Activated T-helper 17 cell treated with anti-CD3 and anti-CD28 coated beads, Interleukin-2, amount 50 U/mL, for 72 hours (primary cell): ENCODE measurements at places on chromosomes 5 and 9. TPM values are rescaled to one million over a fixed set of nuclear protein-coding genes. Genes with fewer than 3 reads are reported as not detected.
A peak's percentile ranks its signal among the peaks of the same experiment; 100 is the strongest.

Gene TMEM171
- not detected for total RNA-seq

Gene LHX3
- 0.16 TPM for total RNA-seq

Gene UGT3A2
- not detected for total RNA-seq

Gene CNOT6
- total RNA-seq: 23.9 TPM

Gene CSF1R
- total RNA-seq: 0.87 TPM

Gene ZNF300
- 1.5 TPM for total RNA-seq

Gene SEMA6A
- not detected for total RNA-seq

Gene ST6GALNAC4
- total RNA-seq: 19.6 TPM

Gene FAF2
- 41.3 TPM for total RNA-seq

Gene HNRNPAB
- 390 TPM for total RNA-seq

DNA sequence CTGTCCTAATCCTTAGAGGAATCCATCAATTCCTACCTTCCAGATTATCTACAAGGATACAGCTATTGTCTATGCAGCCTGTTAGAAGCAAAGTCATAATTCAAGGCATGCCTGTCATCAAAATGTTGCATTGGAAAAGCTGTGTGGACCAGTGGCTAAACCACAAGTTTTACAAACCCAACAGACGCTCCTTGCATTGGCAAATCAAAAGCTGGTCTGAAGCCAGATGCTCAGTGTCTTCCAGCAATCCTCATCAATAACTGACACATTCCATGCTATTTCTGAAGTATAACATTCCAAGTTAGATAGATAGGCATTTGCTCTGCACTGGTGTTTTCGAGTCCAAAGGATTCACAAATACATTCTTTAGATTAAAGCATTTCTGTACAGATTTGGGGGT lies 213.6 kb downstream of the EBF1 start:
- no peak for ATAC-seq

DNA sequence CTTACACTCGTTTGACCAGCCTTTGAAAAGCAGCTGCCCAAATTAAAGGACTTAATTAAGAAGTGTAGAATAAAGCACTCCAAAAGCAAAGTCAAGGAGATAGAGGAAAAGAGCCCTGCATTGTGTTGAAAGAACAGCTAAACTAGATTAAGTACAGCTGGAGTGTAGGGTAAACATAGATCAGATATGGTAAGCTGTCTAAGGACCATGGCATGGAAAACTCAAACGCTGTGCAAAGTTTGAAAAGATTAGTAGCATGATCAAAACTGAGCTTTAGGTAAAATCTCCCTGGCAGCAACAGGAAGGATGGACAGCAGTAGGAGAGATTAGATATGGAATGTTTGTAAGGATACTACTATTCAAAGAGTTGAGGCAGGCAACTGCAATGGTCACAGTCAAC lies 55.4 kb downstream of the BNC2 start:
- ATAC-seq: no peak

GRCh38 chr9:27530915-27531755 lies 1.5 kb upstream of the MOB3B start:
- no peak for ATAC-seq

- no peak for ATAC-seq
Measured at GRCh38 chr5:121533814-121534213, 317.9 kb upstream of the FTMT start.

DNA sequence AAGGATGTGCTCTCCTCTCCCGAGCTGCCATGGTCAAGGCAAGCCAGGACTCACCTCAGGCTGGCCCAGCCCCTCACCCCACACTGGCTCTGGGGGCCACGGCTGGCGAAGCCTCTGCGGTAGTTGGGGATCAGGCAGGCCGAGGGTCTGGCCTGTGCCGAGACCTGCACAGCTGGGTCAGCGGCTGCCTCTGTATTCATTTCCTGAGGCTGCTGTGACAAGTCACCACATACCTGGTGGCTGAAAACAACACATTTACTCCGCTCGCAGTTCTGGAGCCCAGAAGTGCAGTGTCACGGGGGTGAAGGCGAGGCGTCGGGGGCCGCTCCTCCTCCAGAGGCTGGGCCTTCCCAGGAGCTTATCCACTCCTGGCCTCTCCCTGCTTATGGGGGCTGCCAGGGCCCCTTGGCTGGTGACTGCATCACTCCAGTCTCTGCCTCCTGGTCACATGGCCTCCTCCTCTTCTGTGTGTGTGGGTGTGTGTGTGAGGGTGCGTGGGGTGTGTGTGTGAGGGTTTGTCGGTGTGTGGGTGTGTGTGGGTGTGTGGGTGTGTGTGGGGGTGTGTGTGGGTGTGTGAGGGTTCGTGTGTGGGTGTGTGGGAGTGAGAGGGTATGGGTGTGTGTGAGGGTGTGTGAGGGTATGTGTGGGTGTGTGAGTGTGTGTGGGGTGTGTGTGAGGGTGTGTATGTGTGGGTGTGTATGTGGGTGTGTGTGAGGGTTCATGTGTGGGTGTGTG lies 3.2 kb upstream of the SCGB3A1 start:
- ATAC-seq: no peak

DNA sequence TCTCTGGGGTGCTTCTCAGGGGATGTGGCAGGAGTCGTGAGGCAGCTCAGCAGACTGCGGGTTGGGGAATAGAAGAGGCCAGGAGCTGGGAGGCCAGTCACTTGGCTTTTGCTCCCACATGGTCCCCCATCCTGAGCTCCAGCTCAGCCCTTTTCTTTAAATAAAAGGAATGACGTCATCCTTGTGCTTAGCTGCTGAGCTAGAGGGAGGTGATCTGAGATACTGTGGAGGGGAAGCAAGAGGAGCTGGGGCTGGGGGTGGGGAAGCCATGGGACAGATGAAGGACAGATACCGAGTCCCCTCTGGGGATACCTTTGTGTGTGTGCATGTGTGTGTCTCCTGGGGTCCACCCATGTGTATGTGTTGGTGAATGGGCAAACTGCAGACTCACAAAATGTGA lies 89.0 kb upstream of the ARAP3 start:
- no peak for ATAC-seq

DNA sequence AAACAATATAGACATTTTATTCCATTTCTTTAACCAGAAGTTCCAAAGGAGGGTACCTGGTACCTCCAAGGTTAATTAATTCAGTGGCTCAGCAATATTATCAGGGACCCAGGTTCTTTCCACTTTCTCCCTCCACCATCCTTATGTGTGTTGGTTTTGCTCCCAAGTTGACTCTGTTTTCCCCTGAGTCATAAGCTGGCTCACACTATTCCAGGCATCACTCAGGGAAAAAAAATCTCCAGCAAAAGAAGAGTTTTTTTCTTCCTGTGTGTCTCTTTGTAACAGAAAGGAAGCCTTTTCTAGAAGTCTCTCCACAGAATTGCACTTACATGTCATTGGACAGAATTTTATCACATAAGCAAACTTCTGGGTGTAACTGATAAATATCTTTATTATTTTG lies 31.2 kb upstream of the GALNT10 start:
- ATAC-seq: no peak

DNA sequence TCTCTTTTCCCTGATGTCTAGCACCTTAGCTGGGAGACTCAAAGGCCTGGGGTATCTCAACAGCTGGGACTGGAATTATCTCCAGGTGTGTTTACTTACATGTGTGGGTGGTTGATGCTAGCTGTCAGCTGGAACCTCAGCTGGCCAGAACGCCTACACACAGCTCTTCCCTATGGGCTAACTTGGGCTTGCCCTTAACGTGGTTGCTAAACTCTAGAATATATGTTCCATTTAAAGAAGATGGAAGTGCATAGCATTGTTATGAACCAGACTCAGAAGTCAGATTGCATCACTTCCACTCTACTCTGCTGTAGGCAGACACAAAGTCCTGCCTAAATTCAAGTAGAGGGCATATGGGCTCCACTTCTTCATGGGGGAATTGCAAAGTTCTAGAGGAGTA lies 29.3 kb downstream of the SGCD start:
- no peak for ATAC-seq

- ATAC-seq: no peak
Measured at GRCh38 chr9:85594316-85594715, 147.4 kb downstream of the AGTPBP1 start.

GRCh38 chr5:119063579-119064379 lies 7.1 kb upstream of the DMXL1 start:
- peak; percentile 95 for ATAC-seq

DNA sequence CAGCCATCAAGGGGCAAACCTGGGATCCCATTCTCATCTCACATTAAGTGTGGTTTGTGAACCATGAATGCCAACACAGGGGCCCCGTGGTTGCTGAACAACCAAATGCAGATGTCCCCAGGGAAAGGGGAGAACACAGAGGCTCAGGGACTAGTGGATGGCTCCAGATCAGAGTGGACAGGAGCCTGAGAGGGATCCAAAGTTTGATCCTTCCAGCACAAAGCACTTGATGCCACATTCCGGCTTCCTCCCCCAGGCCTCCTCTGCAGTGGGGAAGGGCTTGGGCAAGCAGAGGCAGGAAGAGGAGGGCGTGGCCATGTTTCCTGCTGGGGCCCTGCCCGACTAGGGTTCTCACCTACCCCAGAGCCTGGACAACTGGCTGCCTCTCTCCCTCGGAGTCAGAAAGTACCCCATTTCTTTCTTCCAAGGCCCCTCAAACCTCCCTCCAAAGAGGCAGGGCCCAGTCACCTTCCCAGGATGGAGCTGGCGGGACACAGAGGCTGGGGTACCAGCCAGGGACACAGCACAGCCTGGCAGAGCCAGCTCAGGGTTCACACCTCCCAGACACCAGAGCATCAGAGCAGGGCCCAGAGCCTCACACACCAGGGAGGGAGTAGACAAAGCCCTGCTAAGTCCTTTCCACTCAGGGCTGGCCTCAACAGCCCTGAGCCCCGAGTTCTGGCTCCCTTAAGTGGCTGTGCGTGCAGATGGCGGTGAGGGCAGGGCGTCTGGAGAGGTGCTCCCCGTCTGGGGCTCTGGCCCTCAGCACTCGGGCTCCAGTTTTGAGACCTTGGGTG lies 4.3 kb upstream of the RNF44 start:
- peak; percentile 12 for ATAC-seq

GRCh38 chr9:138020120-138020794 lies 142.7 kb downstream of the CACNA1B start:
- no peak for ATAC-seq

DNA sequence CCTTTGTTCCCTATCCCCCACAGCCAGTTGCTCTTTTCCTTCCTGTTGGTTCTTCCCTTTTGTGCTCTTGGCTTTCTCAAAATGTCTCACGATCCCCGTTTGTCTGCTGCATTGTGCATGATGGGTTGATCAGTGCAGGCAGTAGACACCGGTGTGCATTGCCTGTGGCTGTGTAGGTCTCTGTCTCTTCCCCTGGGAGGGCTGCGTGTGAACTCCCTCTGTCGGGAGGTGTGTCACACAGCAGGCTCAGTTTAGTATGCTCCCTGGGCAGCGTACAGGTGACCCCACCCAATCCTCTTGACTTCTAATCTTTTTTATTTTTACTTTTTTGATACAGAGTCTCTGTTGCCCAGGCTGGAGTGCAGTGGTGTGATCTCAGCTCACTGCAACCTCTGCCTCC lies 265.3 kb downstream of the FSTL4 start:
- no peak for ATAC-seq

DNA sequence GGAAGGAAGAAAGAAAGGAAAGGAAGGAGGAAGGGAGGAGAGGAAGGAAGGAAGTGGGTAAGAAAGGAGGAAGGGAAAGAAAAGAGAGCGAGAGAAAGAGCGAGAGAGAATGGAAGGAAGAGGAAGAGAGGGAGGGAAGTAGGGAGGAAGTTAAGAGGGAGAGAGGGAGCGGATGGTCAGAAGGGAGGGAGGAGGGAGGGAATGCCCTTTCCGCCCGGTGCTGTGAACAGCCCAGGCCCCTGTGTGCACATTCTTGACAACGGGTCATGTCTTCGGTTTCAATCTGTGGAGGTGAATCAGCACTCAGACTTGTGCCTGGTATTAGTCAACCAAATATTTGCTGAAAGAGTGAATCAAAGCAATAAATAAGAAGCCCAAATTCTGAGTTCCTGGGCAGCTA lies 39.2 kb downstream of the PRUNE2 start:
- ATAC-seq: peak; percentile 45

DNA sequence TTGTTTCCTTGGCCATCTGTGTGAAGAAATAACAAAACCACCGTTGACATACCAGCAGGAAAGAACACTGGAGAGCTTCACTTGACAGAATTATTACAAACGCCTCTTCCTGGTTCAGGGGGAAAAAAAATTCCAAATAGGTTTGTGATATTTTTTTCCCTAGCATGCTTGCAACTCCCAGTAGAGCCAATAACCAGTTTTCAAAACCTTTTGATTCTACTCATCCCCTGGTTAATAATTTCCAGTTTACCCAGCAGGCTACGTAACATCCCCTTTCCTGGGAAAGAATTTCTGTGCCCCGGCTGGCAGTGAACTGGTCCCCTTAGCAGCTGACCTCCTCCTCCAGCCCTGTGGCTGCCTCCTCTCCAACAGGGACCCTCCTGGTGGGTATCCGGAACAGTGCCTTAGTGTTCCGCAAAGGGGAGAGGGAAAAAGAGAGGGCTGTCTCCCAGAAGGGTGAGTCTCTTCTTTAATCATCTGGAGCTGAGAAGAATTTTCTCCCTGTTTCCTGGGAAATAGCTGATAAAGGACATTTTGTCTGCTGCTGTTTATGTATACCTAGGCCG lies 72.8 kb upstream of the BOD1 start:
- ATAC-seq: no peak

GRCh38 chr5:111224561-111225345 lies 569 bp downstream of the CAMK4 start:
- peak; percentile 26 for ATAC-seq

DNA sequence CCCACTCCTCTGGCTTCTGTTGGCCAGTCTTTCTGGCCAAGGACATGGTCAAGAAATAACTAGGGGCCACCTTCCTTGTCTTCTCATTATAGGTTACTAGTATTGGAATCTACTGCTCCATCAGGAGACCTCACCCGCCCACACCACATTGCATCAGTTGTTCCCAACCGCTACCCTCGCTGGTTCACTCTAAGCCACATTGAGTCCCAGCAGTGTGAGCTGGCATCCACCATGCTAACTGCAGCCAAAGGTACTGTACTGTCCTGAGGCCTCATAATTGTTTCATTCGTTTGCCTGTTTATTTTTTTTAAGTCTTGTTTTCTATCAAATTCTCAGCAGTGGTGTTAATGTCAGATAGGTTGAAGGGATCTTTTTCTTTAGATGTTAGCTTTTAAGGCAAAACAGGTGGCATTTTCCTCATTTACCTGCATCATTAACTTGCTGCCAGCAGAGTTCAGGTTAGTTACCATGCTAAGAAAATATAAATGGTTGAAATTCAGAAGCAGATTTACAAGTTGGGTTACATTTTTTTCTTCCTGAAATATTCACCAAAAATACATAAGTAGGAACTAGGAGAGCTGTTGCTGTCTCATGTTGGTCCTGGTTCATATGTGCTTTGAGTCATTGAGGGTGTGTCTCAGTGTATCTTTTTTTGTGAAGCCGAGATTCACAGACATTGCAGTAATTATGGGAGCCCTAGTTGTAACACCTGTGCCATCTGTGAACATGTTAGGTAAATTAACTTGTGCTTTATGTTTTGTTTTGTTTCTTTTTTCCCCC lies 206.9 kb downstream of the ZSWIM6 start:
- no peak for ATAC-seq

GRCh38 chr5:94113087-94113486 lies 371.7 kb upstream of the POU5F2 start:
- ATAC-seq: no peak

- ATAC-seq: no peak
Measured at GRCh38 chr5:618450-618849, 6.3 kb downstream of the CEP72 start.
